ENCODE measurements at places on chromosomes 2 and 18.
A peak's percentile ranks its signal among the peaks of the same experiment; 100 is the strongest.

GRCh38 chr2:120483355-120483754 lies 137.4 kb downstream of the INHBB start:
- DNase-seq: no peak

DNA sequence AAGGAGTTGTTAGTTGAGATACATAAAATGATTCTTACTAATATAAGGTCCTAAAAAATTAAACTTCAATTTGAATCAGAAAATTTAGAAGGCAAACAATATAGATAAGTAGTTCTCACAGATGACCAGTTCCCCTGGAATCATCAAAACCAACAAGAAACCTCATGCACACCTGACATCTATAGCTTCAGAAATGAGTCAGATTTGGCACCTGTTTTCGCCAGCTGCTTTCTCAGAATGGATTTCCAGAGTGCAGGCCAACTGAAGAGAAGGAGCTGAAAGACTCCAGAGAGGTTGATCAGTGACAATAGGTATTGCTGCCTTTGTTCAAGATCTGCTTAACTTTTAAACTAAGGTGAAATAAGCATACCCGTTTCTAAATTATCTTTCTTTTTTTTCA lies 192.4 kb downstream of the RDH14 start:
- DNase-seq: no peak

DNA sequence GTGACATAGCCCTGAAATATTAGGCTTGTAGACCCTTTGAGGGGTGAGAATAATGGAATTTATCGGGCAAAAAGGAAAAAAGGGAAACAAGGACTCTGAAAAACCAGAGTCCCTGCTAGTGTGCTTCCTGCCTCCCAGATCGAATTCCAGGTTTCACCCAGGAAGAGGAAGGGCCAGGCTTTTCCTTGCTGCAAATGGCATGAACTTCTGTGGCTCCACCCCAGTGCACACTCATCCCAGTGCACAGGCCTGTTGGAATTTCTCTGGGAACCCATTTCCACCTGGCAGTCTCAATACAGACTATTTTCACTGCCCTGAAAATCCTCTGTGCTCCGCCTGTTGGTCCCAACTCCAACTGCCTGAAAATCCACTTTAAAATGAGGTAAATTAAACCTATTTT lies 29.9 kb downstream of the C18orf54 start:
- no peak for DNase-seq

- no peak for DNase-seq
Observed at GRCh38 chr2:23599667-23600066, 214.7 kb downstream of the KLHL29 start.

- no peak for DNase-seq
Observed at GRCh38 chr18:42025974-42026625, 71.1 kb downstream of the PIK3C3 start.

- no peak for DNase-seq
Observed at GRCh38 chr2:234047361-234047760, 3.1 kb upstream of the SPP2 start.

- no peak for DNase-seq
Observed at GRCh38 chr2:18544171-18544570, 16.3 kb downstream of the RDH14 start.

GRCh38 chr2:232336981-232337720 lies 41.4 kb upstream of the ALPP start:
- DNase-seq: no peak

- no peak for DNase-seq
Observed at GRCh38 chr18:6595666-6596065, 133.8 kb upstream of the ARHGAP28 start.

- DNase-seq: no peak
Observed at GRCh38 chr18:45321520-45321919, 293.8 kb upstream of the SLC14A2 start.

DNA sequence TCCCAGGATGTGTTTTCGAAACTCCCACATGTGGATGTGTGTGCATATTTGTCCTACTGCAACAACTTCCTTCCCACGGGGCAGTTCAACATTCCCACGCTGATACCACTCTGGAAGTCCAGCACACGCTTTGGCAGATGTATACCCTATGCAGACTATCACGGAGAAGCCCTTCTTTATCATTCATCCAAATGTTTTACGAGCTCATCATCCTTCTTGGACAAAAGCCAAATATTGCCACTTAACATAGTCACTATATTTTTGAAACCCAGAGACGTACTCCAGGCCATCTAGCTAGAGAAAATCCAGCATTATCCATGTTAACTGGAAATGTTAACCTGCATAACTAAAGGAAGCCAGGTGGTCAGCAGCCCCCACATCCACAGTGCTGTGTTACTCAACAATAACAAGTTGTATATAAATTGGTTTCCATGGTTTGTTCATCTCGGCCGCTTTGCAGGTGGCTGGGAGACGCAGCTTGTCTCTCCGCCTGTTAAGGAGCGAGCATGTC lies 131.5 kb downstream of the ZNF532 start:
- no peak for DNase-seq

DNA sequence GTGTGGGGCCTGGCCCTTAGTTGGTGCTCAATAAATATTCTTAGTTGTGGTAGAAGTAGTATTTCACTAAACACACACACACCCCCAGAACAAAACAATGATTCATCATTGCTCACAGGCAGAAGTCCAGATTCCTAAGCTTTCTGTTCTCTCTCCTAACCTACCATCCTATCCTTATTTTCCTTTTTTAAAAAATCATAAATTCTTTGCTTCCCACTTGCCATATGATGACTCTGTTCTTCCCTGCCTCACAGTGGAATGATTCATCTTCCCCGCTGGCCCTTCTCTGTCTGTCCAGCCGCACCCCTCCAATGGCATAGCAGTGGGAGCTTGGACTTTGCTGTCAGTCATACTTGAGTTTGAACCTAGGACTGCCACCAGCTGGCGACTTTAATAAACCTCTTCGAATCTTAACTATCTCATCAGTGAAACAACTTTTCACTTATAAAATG lies 5.2 kb downstream of the EML6 start:
- DNase-seq: no peak

- no peak for DNase-seq
Observed at GRCh38 chr2:105723431-105723830, 21.3 kb upstream of the NCK2 start.

GRCh38 chr18:74669136-74669798 lies 71.6 kb downstream of the ZNF407 start:
- no peak for DNase-seq

DNA sequence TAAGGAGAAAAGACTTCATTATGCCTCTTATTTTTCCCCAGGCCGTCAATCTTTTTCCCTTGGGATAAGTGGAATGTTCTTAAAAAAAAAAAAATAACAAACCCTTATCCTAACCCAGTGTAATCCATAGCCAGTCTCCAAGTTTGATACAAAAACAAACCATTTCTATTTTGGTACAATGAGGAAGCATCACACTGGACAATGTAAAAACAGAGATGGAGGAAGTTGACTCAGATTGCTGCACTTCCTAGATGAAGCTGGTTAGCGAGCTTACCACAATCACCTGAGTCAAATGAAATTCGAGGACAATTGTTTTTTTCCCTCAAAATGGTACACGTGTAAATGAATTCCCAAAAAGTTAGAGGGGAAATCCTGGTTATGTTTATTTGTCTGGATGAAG lies 259.7 kb downstream of the TCF4 start:
- DNase-seq: no peak

DNA sequence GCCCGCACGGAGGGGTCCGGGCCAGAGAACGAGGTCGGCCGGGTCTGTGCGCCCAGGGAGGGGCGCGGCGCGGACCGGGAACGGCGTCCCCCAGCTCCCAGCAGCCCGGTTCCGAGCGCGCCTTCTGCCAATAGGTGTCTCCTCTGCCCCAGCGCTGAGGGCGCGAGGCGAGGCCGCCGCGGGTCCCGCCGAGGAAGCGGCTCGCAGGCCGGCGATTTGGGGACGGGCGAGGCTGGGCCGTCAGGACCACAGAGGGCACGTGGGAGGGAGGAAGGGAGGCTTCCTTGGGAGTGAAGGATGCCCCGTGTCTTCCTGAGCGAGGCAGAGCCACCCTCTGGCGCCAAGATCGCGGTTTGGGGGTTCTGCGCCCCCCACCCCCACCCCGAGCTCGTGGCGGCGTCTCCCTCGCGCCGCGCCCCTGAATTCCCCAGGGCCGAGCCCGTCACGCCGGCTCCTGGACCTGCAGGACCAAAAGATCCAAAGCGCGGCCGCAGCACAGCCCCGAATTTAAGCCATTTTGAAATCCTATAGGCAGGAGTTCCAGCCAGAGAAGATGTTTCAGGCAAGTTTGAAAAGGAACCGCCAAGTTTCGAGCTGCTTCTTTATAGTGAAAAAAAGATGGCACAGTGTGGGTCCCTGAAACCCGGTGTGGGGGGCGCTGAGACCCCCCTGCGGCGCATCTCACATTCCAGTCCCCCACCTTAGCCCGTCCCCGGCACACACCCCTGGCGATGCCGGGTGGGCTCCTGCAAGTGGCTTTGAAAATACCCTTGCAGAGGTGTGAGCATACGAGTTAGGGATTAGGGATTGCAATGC lies 909 bp downstream of the NFATC1 start:
- DNase-seq: peak; percentile 49

DNA sequence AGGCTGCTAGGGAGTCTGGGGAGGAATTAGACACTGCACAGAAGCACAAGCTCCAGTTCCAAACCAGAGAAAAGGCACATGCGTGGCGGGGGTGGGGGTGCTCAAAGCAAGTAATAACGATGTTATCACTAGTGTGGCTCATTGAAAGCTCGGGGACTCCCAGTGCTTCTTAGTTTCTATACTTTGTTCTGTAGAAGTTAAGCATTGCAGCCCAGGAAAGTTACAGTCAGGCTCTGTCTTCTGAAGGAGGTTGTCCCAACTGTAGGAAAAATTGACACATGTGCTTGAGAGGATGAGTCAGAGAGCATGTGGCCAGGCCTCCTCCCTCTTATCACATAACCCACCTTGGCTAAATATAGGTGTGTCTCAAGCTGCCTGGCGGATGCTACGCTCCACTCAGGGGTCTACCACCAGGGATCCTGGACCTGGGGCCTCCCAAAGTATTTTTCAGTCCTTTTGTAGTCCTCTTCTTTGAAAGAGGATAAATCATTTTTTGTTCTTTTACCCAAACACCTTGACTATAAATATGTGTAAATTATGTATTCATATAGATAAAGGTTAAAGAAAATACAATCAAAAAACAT lies 3.8 kb downstream of the GALNT5 start:
- peak; percentile 74 for DNase-seq

DNA sequence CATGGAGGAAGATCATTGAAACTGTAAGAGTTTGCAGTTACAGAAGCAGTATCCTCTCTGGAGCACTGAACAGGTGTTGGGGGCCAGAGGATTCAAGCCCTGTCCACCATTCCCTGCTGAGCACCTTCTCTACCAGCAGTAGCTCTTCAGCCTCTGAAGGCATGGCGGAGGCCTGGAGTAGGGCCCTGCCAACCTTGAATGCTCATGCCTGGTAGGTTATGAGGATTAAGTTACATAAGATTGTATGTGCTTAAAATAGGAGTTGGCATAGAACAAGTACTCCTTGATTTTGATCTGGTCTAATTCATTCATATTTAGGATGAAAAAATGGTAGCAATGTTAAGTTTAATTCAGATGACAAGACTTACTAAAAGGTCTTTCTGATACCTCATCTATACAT lies 40.2 kb downstream of the FMNL2 start:
- no peak for DNase-seq

GRCh38 chr2:68292108-68292710 lies 27.5 kb downstream of the CNRIP1 start:
- DNase-seq: peak; percentile 6

GRCh38 chr2:8496079-8496478 lies 185.8 kb upstream of the ID2 start:
- no peak for DNase-seq

DNA sequence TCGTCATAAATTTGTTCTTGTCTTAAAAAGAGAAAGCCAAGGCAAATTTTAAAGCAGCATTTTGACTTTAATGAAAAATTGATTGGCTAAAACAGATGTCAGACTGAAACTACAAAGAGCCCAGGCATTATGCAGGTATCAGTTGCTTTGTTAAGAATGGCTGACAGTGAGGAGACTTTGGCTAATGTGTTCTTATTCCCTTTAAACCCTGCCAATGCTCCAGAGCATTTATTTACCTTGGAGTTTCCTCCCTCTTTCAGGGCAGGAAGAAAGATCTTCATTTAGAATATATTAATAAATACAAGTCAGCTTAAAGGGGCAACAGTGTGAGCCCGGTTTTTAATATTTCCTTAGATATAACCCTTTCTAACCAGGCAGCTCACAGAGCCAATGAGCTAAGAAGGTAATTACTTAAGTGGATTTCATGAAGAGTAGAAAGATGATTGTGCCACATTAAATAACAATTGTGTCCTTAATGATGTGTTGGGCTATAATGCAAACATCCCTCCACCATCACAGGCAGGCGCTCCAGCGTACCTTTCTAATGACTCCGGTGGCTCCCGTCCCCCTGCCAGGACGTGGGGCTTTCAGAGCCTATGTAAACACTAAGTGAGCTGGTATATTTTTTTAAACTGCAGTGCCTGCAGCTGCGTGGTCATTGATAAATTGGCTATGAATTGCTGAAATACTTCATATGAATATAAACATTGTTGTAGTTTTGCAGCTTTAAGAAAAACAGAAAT lies 349.4 kb upstream of the POU3F3 start:
- no peak for DNase-seq

GRCh38 chr2:159722580-159722979 lies 10.3 kb downstream of the MARCHF7 start:
- no peak for DNase-seq

GRCh38 chr2:54083021-54083420 lies 32.4 kb upstream of the ACYP2 start:
- DNase-seq: no peak

DNA sequence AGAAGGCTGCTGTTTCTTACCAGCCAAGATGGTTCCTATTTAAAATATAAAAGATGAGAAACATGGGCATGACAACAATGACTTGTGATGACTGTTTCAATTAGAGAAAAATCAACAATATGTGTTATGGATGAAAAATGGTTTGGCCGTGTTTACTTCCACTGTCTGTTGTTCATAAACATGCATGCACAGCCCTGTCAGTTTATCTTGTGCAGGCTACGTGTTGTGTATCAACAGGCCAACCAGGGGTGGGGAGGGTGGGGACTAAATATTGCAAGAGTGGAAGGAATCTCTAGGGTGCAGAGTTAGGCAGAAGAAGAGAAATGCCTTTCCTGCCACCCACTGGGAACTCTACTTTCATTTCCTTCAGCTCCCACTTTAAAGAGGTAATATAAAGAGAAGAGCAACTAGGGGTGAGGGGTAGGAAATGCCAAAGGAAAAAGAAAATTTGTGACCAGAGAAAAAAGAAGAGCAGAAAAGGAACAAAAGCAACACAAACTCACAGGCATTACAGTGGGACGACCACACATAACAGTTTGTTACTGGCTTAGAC lies 116.8 kb upstream of the MEIS1 start:
- DNase-seq: no peak

- no peak for DNase-seq
Observed at GRCh38 chr2:141341444-141341843, 789.4 kb downstream of the LRP1B start.

GRCh38 chr2:238423561-238424312 lies 3.0 kb upstream of the ASB1 start:
- no peak for DNase-seq
